CD4-positive, alpha-beta T cell treated with Interferon gamma for 1 hour (primary cell): ENCODE measurements at places on chromosomes 2 and 18.

- DNase-seq, result no peak
These were observed 107.4 kb upstream of the ID2 start for GRCh38 chr2:8574196-8575037.

- DNase-seq, result no peak
These were observed 2.2 kb downstream of the MPP4 start for GRCh38 chr2:201696151-201696659.

GRCh38 chr2:38315707-38316333, 61.3 kb downstream of the ATL2 start:
- no peak for DNase-seq

DNA sequence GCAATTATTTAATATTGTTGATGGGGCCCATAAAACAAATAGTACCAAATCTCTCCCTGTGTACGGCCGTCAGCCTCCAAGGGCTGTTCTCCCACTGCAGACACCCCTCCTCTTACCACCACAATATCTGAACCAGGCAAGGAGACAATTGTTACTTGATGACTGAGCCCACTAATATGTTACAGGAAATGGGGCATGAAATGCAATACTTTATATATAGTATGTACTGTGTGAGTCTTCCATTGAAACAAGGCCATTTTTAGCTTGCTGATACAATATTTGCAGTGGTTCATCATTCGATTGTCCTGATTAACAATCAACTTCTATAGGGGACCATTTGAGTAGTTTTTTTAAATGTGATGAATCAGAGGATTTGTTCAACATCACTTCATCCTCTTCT, 307.3 kb downstream of the GBX2 start:
- DNase-seq, result no peak

GRCh38 chr2:48940606-48941005, 185.1 kb upstream of the LHCGR start:
- DNase-seq, result no peak

DNA sequence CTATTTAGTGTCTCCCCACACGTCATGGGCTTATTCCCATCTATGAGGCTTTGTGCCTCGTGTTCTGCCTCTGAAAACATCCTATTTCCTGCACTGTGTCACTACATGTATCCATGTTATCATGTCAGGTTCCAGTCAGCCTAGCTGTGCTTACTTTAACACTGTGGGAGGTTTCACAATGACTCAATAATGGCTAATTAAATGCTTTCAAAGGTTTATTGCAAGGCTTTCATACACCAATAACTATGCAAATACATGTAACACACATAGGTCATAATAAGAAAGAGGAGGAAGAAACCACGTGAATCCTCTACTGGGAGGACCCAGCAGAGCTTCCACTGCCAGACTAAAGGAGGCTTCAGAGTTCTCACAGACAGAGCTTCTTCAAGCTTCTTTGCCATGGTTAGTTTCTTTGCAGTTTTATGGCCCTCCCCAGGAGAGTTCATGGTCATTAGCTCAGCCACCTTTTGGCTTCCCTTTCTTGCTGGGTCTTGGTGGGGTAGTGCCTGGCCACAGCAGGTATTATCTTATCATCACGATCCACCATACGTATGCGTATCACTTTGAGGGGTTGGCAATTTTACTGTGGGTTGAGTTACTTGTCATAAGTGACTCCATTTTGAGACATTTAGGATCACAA, 5.1 kb upstream of the COLEC12 start:
- no peak for DNase-seq

GRCh38 chr18:60691061-60691460, 318.5 kb upstream of the MC4R start:
- no peak for DNase-seq

- DNase-seq, result peak; percentile 62
These were observed 224.3 kb downstream of the ANAPC1 start for GRCh38 chr2:111659361-111660333.

DNA sequence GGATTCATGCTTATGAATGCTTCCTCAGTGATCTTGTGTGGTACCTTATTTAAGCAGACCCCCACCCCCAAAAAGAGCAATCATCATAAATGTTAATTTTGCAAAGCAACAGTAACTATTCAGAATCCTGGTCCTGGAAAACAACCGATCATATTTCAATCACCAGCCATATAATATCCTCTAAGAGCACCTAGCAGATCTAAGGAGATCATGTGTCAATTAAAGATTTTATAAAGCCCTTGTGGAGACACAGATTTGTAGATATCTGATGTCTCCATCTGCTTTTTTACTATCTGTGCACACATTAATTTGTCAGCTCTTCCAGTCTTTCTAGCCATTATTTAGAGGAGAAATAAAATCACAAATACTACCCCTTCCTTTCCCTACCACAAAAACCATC, 423.7 kb downstream of the TGIF1 start:
- no peak for DNase-seq

DNA sequence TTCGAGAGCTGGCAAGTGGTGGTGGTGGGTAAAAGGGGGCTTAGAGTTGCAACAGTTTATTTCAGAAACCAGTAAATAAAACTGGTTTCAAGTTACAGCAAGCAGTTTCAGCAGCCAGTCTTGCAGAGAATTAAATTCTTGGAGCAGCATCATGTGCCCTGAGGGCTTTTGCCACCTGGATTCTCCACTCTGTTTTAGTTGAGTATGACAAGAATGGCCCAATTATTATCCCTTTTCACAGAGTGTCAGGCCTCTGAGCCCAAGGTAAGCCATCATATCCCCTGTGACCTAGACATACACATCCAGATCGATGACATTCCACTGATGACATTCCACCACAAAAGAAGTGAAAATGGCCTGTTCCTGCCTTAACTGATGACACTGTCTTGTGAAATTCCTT, 72.8 kb upstream of the FANCL start:
- DNase-seq, result no peak

GRCh38 chr2:55269645-55269990, 587 bp upstream of the MTIF2 start:
- DNase-seq, result no peak

DNA sequence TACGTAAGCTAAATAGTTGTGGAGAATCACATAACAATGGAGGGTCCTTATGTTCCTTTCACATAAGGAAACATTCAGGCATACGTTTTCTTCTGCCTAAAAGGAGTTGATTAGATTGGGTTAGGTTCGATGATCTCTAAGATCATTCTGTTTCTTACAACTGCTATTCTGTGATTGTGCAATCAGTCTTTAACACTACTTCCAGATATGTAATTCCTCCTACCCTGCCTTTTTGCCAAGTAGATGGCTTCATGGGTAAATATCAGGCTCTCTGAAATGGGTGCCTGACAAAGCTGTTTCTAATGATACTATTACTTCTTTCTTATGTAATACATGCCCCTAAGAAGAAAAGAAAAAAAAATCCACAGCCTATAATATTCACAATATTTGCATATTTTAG, 321.5 kb downstream of the XIRP2 start:
- DNase-seq, result no peak

- DNase-seq, result no peak
These were observed 56.1 kb upstream of the C2orf15 start for GRCh38 chr2:99085421-99085820.

DNA sequence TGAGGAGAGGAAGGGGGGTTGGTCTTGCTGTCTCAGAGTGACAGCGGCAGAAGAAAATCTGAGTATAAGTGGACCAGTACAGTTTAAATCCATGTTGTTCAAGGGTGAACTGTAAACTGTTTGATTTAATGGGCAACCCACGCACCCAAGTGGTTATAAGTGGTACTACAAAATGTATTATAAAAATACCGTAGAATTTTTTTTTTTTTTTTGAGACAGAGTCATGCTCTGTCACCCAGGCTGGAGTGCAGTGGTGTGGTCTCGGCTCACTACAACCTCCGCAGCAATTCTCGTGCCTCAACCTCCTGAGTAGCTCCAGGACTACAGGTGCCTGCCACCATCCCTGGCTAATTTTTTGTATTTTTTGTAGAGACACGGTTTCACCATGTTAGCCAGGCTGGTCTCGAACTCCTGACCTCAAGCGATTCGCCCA, 2.1 kb upstream of the CHCHD5 start:
- peak; percentile 19 for DNase-seq

GRCh38 chr2:74199871-74200305, 1.5 kb downstream of the MTHFD2 start:
- no peak for DNase-seq

- DNase-seq, result no peak
These were observed 76.9 kb upstream of the GCFC2 start for GRCh38 chr2:75787532-75788132.

DNA sequence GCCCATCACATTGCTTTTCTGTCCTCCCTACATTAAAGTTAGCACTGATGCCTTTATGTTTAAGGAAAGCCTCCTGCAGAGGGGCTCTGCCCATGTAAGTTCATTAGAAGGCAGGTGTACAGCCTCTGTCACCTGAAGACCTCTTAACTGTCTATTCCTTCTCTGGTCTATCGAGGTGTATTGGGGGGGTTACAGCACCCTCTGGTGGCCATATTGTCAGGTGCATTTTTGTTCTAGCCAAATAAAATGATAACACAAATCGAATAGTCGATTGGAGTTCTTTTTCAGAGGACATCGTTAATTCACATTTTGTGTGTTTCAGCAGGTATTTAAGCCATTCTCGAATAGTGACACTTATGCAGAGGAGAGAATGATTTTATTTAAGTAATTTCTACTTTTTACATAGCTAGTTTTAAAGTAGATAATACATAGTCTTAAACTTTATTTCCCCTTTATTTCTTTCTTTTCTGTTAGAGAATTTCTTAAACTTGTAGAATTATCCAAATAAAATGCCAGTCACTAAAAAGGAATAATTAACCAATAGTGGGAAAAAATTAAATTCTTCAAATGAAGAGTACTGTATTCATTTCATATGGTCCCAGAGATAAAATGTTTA, 136.8 kb downstream of the NEDD4L start:
- DNase-seq, result peak; percentile 28

- no peak for DNase-seq
These were observed 94.6 kb upstream of the ANKRD30BL start for GRCh38 chr2:132256251-132256902.

GRCh38 chr2:30694286-30695055, 112.8 kb downstream of the CAPN13 start:
- DNase-seq, result no peak

- DNase-seq, result no peak
These were observed 19.0 kb downstream of the SETBP1 start for GRCh38 chr18:44699572-44700261.

GRCh38 chr2:234861841-234862735, 89.7 kb upstream of the SH3BP4 start:
- no peak for DNase-seq

GRCh38 chr2:147829106-147829505, 15.7 kb upstream of the ACVR2A start:
- DNase-seq, result no peak

DNA sequence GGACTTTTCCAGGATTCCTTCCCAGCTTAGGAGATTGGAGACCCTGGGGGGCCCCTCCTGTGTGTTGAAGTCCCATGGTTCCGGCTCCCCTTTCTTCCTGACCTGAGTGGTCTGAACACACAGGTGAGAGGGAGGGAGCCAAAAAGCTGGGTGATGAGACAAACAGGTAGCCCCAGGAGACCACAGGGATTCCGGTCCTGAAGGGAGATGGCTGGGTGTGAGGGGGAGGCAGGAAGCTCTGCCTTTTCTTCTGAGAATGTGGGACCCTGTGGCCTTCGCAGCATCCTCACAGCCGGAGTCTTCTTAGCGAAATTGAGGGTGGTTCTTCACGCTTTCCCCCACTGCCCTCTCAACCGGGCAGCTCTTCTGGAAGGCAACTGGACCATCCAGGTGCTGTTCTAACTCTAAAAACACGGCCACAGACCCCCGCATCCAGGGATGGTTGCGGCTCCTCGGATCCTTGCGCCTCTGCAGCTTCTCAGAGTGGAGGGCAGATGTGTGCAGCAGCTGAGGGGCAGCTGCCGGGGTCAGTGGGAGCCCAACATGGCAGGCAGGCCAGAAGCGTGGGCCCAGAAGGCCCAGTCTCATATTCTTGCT, 4.4 kb downstream of the SLC66A3 start:
- no peak for DNase-seq

DNA sequence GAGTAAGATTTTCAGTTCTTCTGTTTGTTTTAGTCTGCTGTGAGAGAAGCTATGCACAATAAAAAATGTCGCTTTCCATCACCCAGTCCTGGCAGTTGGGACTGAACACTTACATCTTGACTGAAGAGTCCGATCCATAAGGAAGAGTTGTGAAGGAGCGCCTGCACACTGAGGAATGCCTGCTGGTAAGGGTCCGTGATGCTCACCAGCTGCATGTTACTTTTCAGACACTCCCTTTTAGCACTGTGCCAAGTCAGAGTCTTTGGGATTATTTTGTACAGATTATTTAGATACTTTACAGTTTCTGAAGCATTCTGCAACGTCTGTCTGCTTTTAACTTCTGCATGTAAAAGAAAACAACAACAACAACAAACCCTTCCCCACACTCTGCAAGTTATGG, 42.6 kb upstream of the CD302 start:
- DNase-seq, result no peak

GRCh38 chr18:22926454-22926853, 6.7 kb upstream of the RBBP8 start:
- no peak for DNase-seq

DNA sequence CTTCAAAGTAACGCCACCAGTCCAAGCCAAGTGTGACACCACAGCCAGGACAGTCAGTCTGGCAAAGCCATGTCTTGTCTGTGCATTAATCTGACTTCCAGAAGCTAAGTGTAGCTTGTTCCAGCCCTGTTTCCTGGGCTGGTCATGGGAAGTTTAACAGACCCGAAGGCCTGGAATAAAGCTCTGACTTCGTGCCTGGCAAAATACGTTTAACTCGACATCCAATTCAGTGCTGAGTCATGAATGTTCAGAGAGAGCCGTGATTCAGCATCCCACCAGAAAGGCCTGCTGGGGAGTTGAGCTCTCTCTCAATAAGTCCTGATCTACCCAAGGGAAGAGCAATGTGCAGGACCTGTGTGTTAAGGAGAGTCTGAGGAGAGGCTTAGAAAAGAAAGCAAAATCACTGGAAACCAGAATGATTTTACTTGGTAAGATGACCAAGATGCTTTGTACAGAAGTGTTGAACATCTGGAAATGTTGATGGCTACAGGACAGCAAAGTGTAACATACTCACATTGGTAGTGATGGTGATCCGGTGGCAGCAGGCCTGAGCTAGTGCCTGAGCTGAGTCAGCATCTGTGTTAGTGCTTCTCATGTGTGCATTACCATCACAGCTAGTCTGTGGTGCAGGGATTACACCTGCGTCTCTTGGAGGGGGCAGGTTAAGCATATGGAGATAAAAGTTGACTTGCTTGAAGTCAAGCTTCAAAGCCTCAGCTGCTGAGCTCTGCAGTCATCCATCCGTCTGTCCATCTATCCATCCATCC, 743.7 kb upstream of the HS6ST1 start:
- DNase-seq, result no peak

- no peak for DNase-seq
These were observed 490.7 kb downstream of the NUP35 start for GRCh38 chr2:183614799-183615435.

GRCh38 chr2:223633656-223634055, 31.5 kb upstream of the SCG2 start:
- no peak for DNase-seq

DNA sequence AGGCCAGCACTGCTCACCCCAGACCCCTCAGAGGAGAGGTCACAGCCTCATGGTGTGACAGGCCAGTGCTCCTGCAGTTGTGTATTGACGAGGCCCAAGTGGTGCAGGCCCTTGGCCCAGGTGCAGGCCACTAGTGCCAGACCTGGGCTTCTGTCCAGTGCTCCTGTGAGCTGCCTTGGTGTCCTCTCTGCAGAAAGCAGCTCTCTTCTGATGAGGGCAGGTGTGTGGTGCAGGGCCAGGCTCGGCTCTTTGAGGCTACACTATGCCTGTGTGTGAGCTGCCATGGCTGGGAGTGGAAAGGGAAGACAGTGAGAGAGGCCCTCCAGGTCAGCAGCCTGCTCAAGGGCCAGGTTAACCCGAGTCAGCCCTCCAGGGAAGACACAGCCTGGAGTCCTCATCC, 17.1 kb downstream of the EHD3 start:
- DNase-seq, result no peak
